Mucosa of gallbladder (tissue), 1 donor: ENCODE measurements at places on chromosomes 1 and 21. TPM values are rescaled to one million over a fixed set of nuclear protein-coding genes. Genes with fewer than 3 reads are reported as not detected.

The SSR2 gene
- 217 TPM for total RNA-seq

The DIRAS3 gene
- 14.0 TPM for total RNA-seq

The CHI3L1 gene
- total RNA-seq, result 0.40 TPM

The CTBS gene
- 18.5 TPM for total RNA-seq

The PAFAH2 gene
- 43.6 TPM for total RNA-seq

The RSPH1 gene
- total RNA-seq, result 5.6 TPM

The ALPL gene
- total RNA-seq, result 4.0 TPM

The AXDND1 gene
- total RNA-seq, result 2.6 TPM

The FCAMR gene
- 0.46 TPM for total RNA-seq

The KCNE1 gene
- total RNA-seq, result 0.69 TPM
